ENCODE measurements at places on chromosomes 4 and X.

DNA sequence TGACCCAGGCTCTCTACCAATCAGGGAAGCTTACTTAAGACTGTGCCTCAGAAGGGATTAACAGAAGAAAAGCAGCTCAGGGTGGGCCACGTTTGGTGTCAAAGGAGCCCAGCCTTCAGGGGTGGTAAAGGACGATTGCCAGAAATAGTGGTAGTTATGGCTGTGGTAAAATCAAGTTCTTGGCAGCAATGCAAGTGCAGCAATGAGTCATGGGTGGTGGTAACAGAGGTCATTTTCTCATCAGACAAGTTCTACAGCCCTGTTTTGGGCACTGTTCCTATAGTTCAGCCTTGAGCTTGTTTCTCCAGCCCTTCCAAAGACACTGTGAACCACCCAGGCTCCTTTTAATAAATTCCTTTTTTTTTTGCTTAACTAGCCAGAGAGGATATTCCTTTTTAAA is 120.3 kb downstream of the EFHC2 start:
- no peak for DNase-seq

DNA sequence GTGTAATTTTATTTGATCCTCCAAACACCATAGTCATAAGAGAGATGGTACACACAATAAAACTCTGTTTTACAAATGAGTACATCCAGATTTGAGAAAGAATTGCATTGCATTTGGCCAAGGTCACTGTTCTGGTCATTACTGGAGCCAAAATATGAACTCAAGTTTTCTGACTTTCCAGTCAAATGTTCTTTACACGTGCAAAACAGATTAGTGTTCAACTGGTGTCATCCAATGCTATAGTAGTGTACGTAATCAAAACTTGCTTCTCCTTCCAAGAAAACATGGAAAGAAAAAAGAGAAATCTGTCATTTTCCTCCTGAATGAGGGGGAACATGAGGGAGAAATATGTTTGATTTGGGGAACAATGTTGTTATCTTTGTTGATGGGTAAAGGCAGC is 291.9 kb downstream of the NAF1 start:
- DNase-seq: no peak

DNA sequence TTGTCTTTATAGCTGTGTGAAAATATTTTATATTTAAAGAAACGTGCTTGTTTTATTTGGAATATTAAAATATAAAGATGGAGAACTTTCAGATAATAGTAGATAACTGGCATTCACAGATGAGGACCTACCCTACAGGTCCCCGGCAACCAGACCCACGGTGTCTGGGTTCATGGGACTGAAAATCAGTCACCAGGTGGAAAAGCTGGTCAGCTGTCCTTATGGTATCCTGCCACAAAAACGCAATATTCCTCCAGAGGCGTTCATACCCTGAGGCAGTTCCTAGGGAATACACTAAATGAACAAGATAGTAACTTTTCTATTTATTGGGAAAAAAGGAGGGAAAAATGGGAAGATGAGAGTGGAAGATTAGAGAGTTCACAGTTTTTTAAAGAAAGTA is 1.2 kb downstream of the TLR6 start:
- no peak for DNase-seq

- no peak for DNase-seq
Observed at GRCh38 chr4:171650543-171650942, 162.7 kb upstream of the GALNTL6 start.

- DNase-seq: no peak
Observed at GRCh38 chrX:129310000-129310399, 213.3 kb downstream of the SMARCA1 start.

GRCh38 chr4:174201871-174202270 is 81.6 kb downstream of the FBXO8 start:
- no peak for DNase-seq

Measured in stimulated activated CD8-positive, alpha-beta memory T cell treated with anti-CD3 and anti-CD28 coated beads, Interleukin-4, amount 100 ng/mL, for 48 hours (primary cell).